ENCODE measurements at places on chromosomes 1 and 21.

GRCh38 chr1:85449356-85449755 is 15.6 kb downstream of the DDAH1 start:
- no peak for DNase-seq

GRCh38 chr1:193785850-193786420 is 599.5 kb upstream of the B3GALT2 start:
- DNase-seq, result no peak

DNA sequence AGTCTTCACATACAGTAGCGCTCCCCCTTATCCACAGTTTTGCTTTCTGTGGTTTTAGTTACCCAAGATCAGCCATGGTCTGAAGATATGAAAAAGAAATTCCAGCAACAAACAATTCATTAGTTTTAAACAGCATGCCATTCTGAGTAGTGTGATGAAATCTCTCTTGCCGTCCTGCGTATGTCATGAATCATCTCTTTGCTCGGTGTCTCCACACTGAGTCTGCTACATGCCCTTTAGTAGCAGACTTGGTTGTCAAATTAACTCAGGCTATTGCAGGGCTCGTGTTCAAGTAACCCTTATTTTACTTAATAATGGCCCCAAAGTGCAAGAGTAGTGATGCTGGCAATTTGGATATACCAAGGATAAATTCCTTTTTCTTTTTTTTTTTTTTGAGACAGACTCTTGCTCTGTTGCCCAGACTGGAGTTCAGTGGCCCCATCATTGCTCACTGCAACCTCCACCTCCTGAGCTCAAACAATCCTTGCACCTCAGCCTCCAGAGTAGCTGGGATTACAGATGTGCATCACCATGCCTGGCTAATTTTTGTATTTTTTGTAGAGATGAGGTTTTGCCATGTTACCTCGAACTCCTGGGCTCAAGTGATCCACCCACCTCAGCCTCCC is 22.6 kb downstream of the PHACTR4 start:
- DNase-seq, result peak; percentile 91

GRCh38 chr1:32447469-32448185 is 17.2 kb upstream of the ZBTB8B start:
- DNase-seq, result peak; percentile 32

GRCh38 chr1:92244376-92244775 is 26.7 kb downstream of the C1orf146 start:
- peak; percentile 35 for DNase-seq

- no peak for DNase-seq
Observed at GRCh38 chr1:8512504-8512903, 194.6 kb downstream of the SLC45A1 start.

- DNase-seq, result no peak
Observed at GRCh38 chr21:45078371-45078770, 4.0 kb downstream of the ADARB1 start.

- DNase-seq, result no peak
Observed at GRCh38 chr1:29626726-29627125, 390.4 kb downstream of the PTPRU start.

- peak; percentile 36 for DNase-seq
Observed at GRCh38 chr1:245754463-245754961, 599.7 kb downstream of the KIF26B start.

DNA sequence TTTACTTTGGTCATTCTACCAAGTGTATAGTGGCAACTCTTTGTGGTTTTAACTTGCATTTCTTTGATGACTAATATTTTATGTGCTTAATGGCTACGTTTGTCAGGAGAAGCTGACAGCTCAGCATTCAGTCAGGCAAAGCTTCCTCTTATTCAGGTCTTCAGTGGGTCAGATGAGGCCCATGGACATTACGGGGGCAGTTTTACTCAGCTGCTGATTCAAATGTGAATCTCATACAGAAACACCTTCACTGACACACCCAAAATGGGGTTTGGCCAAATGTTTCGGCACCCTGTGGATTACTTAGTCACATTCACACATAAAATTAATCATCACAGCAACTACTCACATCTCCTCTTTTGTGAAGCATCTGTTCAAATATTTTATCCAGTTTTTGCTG is 104.9 kb upstream of the PLD5 start:
- no peak for DNase-seq

DNA sequence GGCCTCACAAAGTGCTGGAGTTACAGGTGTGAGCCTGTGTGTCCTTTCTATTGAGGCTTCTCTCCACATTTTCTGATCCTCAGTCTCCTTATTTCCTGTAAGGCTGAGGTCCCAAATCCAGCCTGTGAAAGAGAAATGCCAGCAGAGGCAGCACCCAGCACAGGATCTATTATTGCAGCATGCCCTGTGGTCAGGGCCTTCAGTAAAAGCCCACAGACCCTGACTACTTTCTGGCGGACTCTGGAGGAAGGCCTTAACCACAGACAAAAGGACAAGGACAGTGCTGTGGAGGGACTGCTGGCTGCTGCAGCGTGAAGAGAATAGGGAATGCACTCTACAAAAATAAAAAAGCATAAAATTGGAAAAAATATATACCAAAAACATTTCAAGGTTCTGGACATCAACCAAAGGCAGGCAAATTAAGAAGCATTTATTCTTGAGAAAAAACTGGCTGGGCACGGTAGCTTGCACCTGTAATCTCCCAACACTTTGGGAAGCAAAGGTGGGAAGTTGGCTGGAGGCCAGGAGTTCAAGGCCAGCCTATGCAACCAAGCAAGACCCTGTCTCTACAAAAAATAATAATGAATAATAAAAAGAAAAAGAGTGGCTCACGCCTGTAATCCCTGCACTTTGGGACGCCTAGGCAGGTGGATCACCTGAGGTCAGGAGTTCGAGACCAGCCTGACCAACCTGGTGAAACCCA is 9.4 kb upstream of the PGD start:
- no peak for DNase-seq

- DNase-seq, result no peak
Observed at GRCh38 chr1:91697416-91697815, 188.5 kb downstream of the TGFBR3 start.

GRCh38 chr1:152228831-152229230 is 4.8 kb upstream of the HRNR start:
- DNase-seq, result no peak

GRCh38 chr1:74681449-74681848 is 7.9 kb upstream of the ERICH3 start:
- DNase-seq, result no peak

DNA sequence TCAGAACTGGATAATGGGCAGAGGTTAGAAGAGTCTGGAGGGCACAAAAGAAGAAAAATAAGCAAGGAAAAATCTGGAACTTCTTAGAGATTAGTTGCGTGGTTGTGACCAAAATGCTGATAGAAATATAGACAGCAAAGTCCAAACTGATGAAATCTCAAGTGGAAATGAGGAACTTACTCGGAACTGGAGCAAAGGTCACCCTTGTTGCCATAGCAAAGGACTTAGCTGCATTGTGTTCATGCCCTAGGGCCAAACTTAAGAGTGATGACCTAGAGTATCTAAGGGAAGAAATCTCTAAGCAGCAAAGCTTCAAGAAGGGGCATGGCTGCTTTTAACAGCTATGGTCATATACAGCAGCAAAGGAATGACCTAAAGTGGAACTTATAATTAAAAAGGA is 180.0 kb downstream of the TTLL7 start:
- no peak for DNase-seq

DNA sequence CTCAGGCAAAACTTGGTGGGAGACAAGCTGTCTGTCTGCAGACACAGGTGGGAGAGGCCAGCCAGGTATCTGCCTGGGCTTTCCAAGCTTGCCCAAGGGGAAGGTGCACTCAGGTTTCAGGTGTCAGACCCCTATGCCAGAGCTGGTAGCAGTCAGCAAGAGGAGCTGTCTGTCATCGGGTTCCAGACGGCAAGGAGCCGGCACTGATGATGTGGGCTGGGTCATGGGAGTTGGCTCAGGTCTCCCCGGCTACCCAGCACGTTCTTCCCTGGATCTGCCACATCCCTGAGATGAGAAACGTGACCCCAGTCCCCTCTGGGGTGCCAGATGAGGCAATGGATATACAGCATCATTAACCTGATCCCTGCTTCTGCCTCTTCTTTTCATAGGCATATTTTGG is 23.0 kb downstream of the TMCC2 start:
- DNase-seq, result no peak

All from HCEC 1CT (cell line).